GM23338 (cell line): ENCODE measurements at places on chromosomes 3 and 15.

DNA sequence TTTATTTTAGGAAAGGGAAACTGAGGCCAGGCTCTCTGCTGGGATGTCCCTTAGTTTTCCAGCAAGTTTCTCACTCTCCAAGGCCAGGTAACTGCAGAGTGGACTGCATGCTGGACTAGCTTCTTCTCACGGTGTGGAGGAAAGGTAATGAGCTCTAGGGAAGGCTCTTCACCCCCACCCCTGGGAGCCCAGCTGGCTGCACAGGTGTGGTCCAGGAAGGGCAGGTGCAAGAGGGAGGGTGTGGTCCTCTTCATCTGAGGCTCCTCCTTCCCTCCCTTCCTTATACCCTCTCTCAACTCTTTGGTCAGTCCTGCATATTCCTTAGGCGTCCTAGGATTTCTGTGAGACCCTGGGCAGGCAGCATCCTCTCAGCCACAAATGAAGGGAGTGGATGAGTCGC is 33.9 kb downstream of the RNU5B-1 start:
- no peak for DNase-seq

DNA sequence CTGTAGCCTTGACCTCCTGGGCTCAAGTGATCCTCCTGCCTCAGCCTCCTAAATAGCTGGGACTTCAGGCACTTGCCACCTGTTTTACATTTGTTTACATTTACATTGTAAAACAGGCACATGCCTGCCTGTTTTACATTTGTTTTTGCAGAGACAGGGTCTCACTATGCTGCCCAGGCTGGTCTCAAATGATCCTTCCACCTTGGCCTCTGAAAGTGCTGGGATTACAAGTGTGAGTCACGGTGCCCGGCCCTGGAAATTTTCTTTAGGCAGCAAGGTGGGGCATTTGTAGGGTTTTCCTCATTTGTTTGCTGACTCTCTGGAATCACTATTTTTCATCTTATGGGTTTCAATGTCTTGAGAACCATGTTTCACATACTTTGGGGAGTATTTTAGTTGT is 25.0 kb downstream of the PIF1 start:
- no peak for DNase-seq

DNA sequence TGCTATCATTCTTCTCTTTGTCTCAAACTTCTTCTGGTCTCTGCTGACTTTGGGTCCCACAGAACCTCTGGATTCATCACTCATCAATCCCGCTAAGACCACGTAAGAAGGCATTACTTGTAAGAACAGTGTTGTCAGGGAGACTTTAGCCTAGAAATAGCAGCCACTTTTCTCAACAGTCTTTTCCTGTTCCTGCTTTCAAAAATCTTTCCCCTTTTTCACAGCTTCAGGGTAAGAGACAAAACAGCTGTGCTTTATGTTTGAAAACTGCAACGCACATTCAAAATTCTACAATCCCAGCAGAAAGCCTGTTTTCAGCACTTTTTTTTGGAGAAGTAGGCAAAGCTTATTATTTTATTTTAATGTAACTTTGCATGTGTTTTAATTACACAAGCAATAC is 42.0 kb upstream of the FAM98B start:
- DNase-seq, result no peak

DNA sequence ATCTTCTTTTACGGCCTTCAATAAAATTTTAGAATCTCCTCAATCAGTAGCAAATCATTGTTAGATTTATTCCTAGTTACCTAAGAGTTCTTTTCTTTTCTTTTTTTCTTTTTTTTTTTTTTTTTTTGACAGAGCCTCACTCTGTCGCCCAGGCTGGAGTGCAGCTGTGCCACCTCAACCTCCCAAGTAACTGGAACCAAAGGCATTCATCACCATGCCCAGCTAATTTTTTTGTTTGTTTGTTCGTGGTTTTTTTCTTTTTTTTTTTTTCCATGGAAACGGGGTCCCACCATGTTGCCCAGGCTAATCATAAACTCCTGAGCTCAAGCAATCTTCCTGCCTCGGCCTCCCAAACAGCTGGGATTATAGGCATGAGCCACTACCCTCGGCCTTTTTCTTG is 30.4 kb upstream of the AEN start:
- no peak for DNase-seq

GRCh38 chr3:12380461-12380860 is 91.6 kb downstream of the PPARG start:
- DNase-seq, result no peak
